ENCODE measurements at places on chromosomes 7 and 10. TPM values are rescaled to one million over a fixed set of nuclear protein-coding genes. Genes with fewer than 3 reads are reported as not detected.

DNA sequence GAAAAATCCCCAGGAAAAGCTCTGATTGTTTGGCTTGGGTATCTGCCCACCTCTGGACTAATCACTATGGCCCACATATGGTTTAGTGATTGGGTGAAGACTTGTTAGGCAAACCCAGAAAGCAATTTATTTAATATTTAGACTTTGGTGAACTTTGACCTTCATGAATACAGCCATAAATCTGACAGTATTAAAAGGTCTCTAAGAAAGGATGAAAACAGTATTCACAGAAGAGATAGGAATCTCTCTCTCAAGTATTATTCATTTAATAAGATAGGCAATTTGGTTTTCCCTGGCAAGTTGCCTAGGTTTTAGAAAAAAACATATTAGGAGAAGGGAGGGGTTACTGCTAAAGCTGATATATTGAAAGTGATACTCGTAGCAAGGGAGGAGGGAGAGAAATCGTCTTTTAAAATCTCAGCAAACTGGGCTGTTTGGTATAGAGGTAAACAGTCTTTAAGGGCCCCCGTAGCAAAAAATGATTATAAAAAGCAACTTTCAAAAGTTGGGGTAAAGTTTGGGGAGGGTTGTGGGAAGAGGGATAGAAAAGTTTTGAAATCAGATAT lies 57.1 kb downstream of the LSMEM1 start:
- no peak for DNase-seq

GRCh38 chr10:44341886-44342285 lies 43.0 kb downstream of the CXCL12 start:
- no peak for DNase-seq

- no peak for DNase-seq
Measured at GRCh38 chr10:63128443-63128842, 4.7 kb upstream of the NRBF2 start.

The NPC1L1 gene
- total RNA-seq, result 2.2 TPM

The PLAC9 gene
- total RNA-seq, result 42.7 TPM

The IKZF1 gene
- 24.4 TPM for total RNA-seq

All from thoracic aorta (tissue), 2 donors.